NCI-H526 treated with DMSO at 0.1 percent for 48 hours (cell line): ENCODE measurements at places on chromosomes 4 and X.
A peak's percentile ranks its signal among the peaks of the same experiment; 100 is the strongest.

GRCh38 chrX:78923198-78924015 is 21.8 kb upstream of the P2RY10 start:
- no peak for DNase-seq

- no peak for DNase-seq
Measured at GRCh38 chr4:68167706-68168105, 38.0 kb upstream of the TMPRSS11F start.

GRCh38 chrX:150730719-150731118 is 37.5 kb downstream of the MTMR1 start:
- no peak for DNase-seq

DNA sequence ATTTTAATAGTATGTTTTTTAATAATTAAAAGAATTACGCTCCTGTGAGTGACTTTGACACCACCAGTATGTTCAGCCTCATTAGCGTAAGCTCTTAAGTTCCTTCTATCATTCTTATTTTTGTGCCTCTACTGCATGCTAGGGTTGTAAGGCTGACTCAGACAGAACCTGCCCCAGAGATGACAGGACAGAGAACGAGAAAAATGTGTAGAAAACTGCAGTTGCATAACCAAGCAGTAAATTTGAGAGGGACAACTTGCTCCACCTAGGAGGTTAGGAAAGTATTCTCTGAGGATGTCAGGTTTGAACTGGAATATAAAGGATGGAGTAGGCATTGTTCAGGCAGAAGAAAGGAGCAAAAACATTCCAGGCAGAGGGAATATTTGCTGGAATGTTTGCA is 98.7 kb downstream of the NFKB1 start:
- DNase-seq, result no peak

- no peak for DNase-seq
Measured at GRCh38 chr4:3219761-3220475, 29.0 kb upstream of the MSANTD1 start.

DNA sequence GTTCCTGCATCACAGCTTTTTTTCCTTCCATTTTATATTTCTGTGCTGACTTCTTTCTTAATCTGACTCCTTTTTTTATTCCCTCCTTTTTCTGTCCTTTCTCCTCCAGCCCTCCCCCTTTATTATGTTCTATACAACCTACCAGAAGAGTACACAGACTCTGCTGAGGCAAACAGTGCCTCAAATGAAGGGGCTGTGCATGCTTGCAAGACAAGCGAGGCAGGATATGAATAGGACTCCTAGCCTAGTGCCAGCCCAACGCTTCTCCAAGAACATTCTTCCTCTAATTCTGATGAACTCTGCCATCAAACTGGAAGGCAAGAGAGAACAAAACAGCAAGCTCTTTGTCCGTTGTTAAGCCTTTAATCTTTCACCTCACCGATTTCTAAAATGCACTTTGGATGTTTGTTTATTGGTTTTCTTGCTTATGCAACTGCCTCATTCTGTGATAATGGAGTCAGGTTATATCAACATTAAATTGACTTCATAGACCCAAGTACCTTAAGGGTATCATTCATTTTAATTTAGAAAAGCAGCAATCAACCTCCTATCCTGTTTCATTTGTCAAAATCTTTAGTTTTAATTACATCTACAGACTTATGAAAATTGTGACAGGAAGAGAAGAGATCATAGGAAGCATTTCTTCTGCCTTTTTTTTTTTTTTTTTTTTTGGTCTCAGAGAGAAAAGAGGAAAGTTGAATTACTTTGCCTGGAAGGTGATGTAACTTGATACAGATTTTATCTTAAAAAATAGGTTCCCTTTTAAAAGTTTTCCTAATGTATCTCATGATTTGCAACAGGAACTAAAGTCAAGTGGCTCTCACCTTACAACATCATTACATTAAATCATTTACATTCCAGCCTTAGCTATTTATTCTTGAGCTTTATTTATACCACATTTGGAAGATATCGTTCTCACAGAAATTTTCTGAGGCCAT is 284.7 kb upstream of the FTHL17 start:
- DNase-seq, result no peak

- no peak for DNase-seq
Measured at GRCh38 chr4:127188847-127189246, 443.9 kb upstream of the INTU start.

DNA sequence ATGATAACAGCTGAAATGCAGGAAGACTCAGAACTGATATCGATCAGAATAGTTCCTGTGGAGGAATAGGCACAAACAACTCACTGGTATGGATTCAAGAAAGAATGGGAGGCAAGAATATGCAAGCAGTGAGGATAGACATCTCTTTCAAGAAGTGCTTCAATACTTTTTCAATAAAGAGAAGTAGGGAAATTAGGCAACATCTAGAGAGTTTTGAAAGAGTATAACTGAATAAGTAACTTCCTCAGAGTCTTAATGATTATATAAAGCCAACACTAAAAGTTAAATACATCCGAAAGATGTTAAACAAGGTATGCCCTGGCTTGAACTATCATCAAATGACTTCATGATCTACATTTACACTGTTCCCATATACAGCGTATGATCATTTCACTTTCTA is 1443.0 kb downstream of the PCDH7 start:
- no peak for DNase-seq

DNA sequence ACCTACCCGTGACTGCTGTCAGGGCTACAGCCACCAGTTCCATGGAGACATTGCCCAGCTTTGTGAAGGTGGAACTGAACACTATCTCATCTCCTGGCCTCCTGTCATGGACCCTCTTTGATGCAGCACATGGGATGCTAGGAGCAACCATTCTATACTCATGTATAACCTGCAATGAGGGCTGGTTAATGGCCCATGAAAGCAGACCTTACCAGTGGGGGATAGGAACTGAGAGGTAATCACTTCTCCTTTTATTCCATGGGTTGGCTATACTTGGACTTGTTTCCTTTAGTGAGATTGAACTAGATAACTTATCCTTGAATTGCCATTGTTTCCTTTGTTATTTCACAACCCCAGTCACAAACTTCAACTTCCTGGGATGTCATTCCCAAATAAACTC is 310.6 kb downstream of the BMPR1B start:
- no peak for DNase-seq

GRCh38 chr4:102420563-102421398 is 75.5 kb upstream of the SLC39A8 start:
- no peak for DNase-seq

DNA sequence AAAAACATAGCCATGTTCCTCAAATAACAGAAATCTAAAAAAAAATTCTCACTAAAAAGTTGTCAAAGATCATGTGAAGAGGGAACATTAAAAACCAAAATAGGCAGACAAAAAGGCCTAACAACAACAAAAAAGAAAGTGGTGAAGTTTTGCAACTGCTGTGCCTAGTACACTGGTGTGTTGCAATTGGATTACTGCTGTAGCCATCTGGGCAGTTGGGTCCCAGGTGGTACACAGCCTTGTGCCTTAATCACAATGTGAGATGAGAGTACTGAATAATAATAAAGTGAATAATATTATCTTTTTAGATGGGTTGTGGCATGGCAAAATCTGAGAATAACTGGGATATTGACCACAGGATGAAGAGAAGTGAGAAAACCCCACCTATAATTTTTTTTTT is 12.0 kb downstream of the C4orf54 start:
- DNase-seq, result no peak

- no peak for DNase-seq
Measured at GRCh38 chr4:40289366-40290188, 45.6 kb upstream of the CHRNA9 start.

DNA sequence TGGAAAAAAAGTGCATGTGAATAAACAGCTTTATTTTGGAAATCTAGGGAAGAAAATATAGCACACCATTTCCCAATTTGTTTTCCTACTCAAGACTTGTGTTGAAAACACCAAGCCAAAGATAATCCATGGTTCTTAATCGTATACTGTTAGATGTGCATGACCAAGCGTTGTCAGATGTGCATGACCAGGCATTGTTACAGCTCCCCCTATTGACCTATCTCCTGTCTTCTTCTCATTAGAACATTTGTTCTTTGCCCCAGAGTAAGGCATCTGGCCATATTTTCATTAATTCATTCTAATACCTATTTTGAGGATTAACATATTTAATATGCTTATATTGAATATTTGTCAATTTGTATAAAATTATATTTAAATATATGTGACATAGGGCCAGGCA is 14.4 kb upstream of the VCX start:
- DNase-seq, result no peak

GRCh38 chrX:104565791-104566680 is at the start of gene IL1RAPL2:
Gene IL1RAPL2, plus strand, starts transcription at chrX:104566199.
- DNase-seq, result peak; percentile 75

DNA sequence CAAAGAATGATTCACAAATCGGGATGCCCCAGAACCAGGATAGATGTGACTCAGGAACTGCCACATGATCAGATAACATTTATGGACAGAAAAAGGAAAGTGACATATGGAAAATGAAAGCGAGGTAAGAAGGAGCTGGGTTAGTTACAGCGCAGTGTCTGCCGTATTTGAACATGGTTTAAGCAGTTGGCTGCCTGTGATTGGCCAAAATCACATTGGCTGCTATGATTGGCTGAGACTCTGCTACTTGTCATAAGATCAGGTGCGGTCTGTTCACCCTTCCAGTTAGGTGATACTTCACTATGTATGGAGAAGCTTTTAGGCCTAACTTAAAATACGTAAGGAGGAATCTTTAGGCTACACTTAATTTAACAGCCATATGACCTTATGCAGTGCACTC is 322.7 kb upstream of the HAND2 start:
- no peak for DNase-seq

DNA sequence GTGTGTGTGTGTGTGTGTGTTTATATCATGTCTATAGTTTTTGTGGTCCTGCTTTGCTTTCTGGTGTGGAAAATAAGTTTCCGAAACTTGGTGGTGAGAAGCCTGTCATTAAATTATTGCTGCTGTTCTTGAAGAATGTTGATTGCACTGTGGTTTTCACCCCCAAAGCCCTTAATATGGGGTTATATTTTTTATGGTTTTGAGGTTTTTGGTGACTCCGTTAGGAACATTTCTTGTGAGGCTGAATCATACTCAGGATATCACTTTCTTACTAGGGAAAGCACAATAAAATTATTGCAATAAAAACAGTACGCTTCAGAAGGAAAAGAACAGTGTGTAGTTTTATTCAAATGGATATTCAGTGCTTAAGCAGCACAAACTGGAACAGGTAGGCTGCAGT is 539.1 kb upstream of the MAGEB18 start:
- no peak for DNase-seq

- no peak for DNase-seq
Measured at GRCh38 chr4:31422006-31422405, 701.8 kb downstream of the PCDH7 start.

DNA sequence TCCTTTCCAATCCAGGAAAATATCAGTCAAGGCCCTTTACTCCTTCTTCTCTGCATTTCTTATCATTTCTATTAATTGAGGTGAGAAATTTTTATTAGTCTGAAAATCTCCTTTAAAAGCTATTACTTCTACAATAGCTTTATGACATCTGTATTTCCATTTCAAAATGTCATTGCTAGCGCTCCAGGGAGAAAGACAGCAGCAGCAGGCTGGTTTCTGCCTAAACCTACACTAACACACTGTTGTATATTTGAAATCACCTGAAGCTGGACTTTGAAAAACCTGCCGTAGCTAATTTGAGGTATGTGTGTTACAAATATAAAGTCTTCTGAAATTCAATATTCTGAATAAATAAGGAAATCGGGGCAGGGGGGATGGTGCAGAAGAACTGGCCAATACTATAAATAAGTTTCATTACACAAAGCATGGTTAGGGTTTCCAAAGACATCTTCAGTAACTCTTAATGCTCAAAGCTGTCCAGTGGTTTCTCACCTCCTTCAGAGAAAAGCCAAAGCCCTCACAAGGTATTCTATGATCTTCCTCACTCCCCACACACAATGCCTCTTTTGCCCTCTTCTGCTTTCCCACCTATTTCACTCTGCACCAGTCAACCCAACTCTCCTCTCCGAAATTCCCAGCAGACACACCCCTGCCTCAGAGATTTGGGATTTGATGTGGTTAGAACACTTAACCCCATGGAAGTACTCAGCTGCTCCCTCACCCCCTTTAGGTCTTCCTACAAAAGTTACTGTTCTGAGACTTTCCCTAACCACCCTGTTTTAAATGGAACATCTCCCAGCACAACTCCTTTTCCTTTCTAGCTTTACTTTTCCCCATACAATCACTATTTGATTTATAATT is 122.7 kb downstream of the PPP3CA start:
- DNase-seq, result no peak

DNA sequence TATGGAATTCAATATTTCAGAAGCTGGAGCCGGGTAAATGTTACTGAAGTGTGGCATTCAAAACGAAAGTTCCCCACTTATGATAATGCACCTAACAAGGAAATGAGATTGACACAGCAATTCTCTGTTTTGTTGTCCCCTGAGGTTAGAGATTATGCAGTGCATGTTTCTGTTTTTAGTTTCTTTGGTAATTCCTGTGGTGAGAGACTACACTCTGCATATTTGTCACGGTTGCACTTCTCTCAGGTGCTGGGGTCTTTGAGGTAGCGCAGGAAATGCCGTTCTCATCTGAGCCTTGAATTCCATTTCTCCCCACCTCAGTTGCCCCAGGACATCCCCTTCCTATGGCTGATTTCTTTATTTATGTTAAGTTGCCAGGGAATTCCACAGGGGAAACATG is 15.3 kb upstream of the BEND4 start:
- no peak for DNase-seq

- no peak for DNase-seq
Measured at GRCh38 chrX:83535417-83536196, 27.5 kb downstream of the POU3F4 start.

DNA sequence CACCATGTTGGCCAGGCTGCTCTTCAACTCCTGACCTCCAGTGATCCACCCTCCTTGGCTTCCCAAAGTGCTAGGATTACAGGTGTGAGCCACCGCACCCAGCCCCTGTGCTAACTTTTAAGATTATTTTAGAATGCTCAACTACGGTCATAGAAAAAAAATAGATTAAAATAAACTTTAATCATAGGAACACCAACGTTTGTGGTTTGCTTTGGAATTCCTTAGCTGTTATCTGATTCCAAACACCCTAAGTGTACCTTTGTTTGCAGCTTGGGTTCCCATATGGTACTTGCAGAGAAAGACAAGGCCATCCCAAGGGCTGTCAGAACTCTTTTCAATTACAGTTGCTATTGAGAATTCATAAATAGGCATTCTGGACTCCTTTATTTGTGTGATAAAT is 90.1 kb upstream of the EFHC2 start:
- no peak for DNase-seq

- DNase-seq, result peak; percentile 53
Measured at GRCh38 chr4:2537011-2537830, 774 bp downstream of the FAM193A start.

- DNase-seq, result no peak
Measured at GRCh38 chrX:137430301-137430700, 135.6 kb upstream of the ZIC3 start.

DNA sequence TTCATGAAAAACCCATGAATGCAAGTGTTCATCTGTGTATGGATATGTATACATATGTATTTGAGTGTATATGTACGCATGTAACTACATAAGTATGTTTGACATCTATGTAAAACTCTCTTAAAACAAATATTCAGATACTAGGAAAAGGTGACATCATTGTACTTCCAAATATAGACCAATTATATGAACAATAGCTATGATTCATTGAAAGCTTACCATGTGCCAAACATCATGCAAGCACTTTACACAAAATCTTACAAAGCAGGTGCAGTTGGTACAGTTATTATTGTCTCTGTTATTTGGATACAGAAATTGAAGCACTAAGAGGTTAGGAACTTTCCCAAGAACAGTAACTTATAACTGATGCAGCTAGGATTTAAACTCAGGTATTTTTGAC is 21.4 kb downstream of the MAGEB17 start:
- no peak for DNase-seq

- DNase-seq, result no peak
Measured at GRCh38 chr4:183324619-183325018, 2.4 kb upstream of the CLDN24 start.

GRCh38 chrX:132748909-132749308 is 209.5 kb downstream of the HS6ST2 start:
- no peak for DNase-seq
